ENCODE measurements at places on chromosomes 1 and 21. TPM values are rescaled to one million over a fixed set of nuclear protein-coding genes. Genes with fewer than 3 reads are reported as not detected.

GRCh38 chr1:87236585-87236984 lies 92.1 kb upstream of the LMO4 start:
- no peaks in the 10 kb centered on the region for H3K27me3 ChIP-seq
- no peak for DNase-seq
- H3K4me1 ChIP-seq, result no peaks in the 10 kb centered on the region
- no peak overlapping the region for H3K4me3 ChIP-seq
- no peak overlapping the region for H3K27ac ChIP-seq

GRCh38 chr1:31145648-31146047 lies 80.1 kb upstream of the PUM1 start:
- no peaks in the 10 kb centered on the region for H3K36me3 ChIP-seq
- no peaks in the 10 kb centered on the region for H3K27me3 ChIP-seq
- DNase-seq, result no peak
- no peak overlapping the region for H3K27ac ChIP-seq

GRCh38 chr1:205805082-205805711 lies 7.8 kb downstream of the SLC41A1 start:
- no peak for DNase-seq
- H3K4me3 ChIP-seq, result no peak overlapping the region
- H3K36me3 ChIP-seq, result no peaks in the 10 kb centered on the region

DNA sequence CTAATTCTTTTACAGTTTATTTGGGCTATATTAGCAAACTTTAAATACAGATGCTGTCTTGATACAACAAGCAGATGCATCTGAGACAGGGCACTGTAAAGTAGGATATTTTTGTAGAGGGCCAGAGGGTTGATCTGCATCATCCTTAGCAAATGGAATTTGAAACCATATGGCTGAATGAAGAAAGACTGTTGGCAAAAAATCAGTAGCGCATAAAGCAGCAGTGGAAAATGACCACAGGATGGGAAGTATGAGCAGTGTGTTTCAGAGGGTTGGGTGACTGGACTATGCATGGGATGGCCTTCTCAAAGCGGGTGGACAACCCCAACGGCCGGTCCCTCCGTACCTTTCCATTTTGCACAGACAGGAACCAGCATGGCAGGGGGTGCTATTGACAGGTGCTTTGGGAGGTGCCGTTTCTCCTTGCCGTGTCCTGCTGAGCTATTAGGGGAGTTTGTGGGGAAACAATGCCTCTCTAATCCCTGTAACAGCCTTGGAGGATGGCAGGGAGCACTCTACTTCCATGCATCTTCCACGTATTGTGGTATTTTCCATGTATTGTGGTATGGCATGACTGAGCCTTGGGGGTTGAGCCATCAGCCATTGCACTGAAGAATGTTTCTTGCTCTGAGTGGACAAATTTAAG lies 5.9 kb downstream of the LRRC8B start:
- no peak for DNase-seq
- no peaks in the 10 kb centered on the region for H3K36me3 ChIP-seq
- H3K27me3 ChIP-seq, result no peaks in the 10 kb centered on the region

- no peaks in the 10 kb centered on the region for H3K4me1 ChIP-seq
- no peak for DNase-seq
- H3K27me3 ChIP-seq, result no peaks in the 10 kb centered on the region
- H3K27ac ChIP-seq, result no peak overlapping the region
Measured at GRCh38 chr21:42404539-42404938, 837 bp downstream of the UBASH3A start.

DNA sequence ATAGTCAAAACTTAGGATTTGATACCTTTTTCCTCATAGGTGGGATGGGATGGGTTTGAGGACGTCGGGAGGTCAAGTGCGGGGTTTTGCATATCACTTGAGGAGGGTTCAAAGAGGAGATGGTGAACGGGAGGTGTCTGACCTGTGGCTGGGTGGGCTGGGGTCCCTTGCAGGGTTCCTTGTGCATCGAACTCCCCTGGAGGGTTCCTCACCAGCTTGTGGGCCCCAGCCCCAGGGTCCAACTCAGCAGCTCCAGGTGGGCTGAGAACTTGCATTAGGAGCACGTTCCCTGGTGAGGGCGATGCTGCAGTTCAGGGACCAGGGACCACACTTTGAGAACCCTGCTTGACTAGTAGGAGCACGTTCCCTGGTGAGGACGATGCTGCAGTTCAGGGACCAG lies 23.2 kb downstream of the TRPM2 start:
- no peaks in the 10 kb centered on the region for H3K36me3 ChIP-seq
- no peak overlapping the region for H3K4me3 ChIP-seq
- no peaks in the 10 kb centered on the region for H3K27me3 ChIP-seq
- no peaks in the 10 kb centered on the region for H3K4me1 ChIP-seq

Gene RWDD3
- 26.5 TPM for total RNA-seq

Gene CELSR2
- 2.1 TPM for total RNA-seq

Gene PROK1
- not detected for total RNA-seq

Gene RABGGTB
- 61.5 TPM for total RNA-seq

All from uterus (tissue), 4 donors.